H4 (cell line): ENCODE measurements at places on chromosomes 13 and 19. TPM values are rescaled to one million over a fixed set of nuclear protein-coding genes. Genes with fewer than 3 reads are reported as not detected.

DNA sequence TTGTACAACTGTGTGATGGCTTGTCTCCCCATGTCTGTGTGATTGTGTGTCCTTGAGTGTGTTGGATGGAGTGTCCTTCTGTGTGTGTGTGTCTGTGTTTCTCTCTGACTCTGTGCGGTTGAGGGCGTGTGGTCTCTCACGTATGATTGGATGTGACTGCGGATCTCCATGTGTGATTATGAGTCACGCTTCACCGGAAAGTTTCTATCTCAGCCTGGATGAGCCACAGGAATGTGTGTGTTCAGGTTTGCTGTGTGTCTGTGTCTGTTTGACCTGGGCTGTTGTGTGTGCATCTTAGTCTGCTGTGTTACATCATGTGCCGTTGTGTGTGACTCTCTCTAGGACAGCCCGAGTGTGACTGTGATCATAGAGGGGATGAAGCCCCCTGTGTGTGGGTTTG is 15.5 kb upstream of the ZNF835 start:
- DNase-seq, result peak; percentile 76

Gene ZNF681
- 2.8 and 5.4 TPM in 2 replicates for total RNA-seq

- no peak for DNase-seq
These were observed 840.2 kb downstream of the UQCRFS1 start for GRCh38 chr19:28372576-28373247.

DNA sequence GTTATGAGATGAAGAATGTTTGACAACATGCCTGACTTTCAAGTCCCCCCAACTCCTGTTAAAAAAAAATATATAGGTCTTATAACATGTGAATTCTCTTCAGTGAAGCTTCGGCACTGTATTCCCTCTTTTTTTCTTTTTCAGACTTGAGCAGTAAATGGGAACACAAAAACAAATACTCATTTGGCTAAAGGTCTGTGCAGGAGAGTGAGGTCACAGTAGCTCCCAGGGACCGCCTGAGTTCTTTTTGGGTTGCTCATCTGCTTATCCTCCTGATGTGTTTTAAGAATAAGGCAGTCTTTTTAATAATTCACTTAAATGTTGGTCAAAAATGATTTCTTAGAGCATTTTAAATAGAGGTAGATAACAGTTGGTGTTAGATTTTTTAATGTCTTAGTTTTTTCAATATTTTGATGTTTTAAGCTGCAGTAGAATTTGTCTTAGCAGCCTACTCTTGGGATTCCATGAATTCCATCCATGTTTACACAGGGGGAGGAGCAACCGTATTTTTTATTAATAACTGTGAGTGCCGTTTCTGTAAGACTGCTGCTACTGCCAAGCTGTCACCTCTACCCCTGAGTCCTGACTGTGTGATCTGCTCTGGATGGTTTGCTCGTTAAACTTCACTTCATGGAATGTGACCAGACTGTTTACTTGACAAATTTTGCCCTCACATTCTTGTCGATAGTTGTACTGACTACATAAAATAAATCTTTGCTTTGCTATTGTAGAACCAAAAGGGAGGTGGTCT is 14.9 kb downstream of the HNRNPM start:
- DNase-seq, result no peak

DNA sequence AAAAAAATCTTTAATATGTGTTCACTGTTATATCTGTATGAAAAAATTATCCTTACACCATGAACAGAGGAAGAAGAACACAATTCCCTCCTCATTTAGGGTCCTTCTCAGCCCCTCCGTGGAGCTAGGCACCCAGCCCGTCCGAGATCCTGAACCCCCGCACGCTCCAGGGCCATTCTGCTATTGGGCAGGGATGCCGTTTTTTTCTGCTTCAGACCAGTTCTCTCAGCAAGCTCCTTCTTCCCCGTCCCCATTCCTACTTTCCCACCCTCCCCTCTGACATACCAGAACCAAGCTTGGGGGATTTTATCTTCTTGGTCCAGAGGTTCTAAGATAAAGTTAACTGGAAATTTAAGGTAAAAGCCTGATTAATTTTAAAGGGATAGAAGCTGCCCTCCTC is 36.2 kb downstream of the ATP12A start:
- DNase-seq, result no peak

Gene PLA2G4C
- 2.8 and 3.0 TPM in 2 replicates for total RNA-seq

Gene SERPINE3
- not detected in 2 replicates for total RNA-seq

- DNase-seq, result no peak
These were observed 1.9 kb downstream of the KDM4B start for GRCh38 chr19:4970558-4971423.

Gene SPIB
- total RNA-seq, result 0.10 TPM in 2 replicates

- peak; percentile 19 for DNase-seq
These were observed 22.9 kb downstream of the LRCH1 start for GRCh38 chr13:46575818-46576221.

DNA sequence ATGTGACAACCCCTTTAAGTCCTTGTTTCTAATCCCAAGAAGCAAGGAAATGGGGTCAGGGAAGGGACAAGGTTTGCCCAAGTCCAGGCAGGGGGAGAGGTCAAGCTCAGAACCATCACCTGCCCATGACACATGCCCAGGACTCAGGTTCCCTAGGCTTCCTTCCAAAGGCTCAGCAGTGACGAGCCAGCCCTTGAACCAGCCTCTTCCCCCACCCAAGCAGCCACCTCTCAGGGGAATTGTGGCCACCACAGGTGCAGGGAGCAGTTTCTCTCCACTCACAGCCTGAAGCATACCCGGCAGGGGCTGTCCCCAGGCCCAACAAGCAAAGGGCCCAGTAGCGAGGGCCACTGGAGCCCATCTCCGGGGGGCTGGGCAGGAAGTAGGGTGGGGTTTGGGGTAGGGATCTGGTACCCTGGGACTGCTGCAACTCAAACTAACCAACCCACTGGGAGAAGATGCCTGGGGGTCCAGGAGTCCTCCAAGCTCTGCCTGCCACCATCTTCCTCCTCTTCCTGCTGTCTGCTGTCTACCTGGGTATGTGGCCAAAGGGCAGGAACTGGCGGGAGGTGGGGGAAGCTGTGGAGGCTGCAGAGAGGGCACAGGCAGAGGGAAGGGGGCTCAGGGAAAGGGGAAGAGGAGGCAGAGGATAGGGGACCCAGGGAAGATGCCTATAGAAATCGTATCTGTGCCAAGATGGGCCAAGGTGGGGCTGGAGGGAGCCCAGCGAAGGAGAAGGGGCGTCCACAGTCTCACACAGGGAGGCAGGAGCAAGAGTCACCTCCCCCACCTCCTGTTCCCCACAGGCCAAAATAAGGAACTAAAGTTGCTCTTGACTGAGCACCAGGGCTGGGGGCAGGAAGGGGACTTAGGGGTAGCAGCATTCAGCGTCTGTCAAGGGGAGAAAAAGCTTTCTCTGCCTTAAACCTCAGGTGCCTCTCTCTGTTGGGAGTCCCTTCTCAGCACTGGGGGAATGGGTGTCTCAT is at the start of gene CD79A:
TSS of gene CD79A (plus strand) at position 433 of the 986 bp plus-strand sequence. CDS start at position 459, 26 bp downstream.
- DNase-seq, result no peak

GRCh38 chr13:49938921-49939320 is 2.8 kb upstream of the SPRYD7 start:
- DNase-seq, result no peak

GRCh38 chr19:4969772-4970531 is 1.0 kb downstream of the KDM4B start:
- no peak for DNase-seq

DNA sequence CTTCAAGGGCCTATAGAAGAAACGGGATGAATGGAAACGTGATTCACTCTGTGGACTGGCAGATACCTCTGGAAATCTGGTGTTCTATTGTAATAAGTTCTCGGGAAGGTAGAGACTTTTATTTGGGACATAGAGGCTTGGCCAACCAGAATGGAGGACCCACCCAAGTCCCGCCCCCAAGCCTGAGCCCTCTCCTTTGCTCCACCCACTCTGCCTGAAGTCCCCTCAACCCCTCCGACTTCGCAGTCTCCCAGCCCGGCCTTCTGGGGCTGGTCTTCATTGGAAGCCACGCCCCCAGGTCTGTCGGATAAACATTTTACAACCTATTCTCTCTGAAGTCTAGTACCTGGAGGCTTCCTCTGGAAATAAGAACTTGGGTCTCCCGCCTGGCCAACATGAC is 16.9 kb downstream of the FBXL12 start:
- no peak for DNase-seq

- DNase-seq, result peak; percentile 65
These were observed 16.7 kb downstream of the MYBPC2 start for GRCh38 chr19:50449236-50449899.

Gene METTL21C
- not detected in 2 replicates for total RNA-seq

DNA sequence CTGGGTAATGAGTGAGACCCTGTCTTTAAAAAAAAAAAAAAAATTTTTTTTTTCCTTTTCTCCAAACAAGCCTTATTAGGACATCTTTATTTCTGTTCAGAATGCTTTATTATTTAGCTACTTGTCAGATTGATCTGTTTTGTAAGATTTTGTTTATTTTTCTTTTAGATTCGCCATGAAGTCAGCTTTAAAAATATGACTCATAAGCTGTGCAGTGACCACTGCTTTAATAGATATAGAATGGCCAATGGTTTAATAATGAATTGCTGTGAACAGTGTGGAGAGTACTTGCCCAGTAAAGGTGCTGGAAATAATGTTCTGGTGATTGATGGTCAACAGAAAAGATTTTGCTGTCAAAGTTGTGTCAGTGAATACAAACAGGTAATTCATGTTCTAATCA is 47.7 kb downstream of the ZMYM2 start:
- no peak for DNase-seq

Gene INAFM1
- 5.7 and 7.2 TPM in 2 replicates for total RNA-seq
